Cerebellar cortex (tissue), 1 donor: ENCODE measurements at places on chromosomes 4 and X.

DNA sequence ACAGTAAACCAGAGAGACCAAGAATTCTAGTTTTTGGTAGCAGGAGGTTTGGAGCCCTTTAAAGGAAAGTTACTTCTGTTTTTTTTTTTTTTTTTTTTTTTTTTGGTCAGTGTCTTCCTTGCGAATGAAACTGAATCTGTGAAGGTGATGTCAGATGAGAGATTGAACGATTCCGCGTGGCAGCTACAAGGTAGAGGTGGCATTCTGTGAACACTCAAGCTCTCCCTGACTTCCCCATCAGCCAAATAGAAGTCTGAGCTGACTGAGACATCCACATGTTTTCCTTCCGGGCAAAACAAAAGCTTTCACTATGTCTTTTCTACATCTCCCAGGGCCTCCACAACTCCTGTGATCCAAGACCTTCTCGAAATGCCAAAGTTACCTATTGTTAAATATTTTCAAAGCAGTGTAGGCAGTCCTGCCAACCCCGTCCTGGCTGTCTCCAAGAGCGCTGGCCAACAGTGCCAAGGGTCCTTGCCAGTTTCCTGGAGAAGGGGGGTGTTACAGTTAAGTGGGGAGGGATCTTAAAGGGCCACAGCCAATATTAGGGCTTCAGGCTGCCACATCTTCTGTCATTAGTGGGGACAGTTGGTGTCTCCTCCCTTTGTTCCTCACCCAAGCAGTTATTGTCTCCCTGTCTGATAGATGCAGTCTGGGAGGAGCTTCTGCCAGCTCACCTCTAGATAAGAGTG lies 102.9 kb upstream of the SLC34A2 start:
- DNase-seq = peak; percentile 76

- no peak for DNase-seq
Observed at GRCh38 chr4:57280481-57280880, 170.3 kb upstream of the IGFBP7 start.

DNA sequence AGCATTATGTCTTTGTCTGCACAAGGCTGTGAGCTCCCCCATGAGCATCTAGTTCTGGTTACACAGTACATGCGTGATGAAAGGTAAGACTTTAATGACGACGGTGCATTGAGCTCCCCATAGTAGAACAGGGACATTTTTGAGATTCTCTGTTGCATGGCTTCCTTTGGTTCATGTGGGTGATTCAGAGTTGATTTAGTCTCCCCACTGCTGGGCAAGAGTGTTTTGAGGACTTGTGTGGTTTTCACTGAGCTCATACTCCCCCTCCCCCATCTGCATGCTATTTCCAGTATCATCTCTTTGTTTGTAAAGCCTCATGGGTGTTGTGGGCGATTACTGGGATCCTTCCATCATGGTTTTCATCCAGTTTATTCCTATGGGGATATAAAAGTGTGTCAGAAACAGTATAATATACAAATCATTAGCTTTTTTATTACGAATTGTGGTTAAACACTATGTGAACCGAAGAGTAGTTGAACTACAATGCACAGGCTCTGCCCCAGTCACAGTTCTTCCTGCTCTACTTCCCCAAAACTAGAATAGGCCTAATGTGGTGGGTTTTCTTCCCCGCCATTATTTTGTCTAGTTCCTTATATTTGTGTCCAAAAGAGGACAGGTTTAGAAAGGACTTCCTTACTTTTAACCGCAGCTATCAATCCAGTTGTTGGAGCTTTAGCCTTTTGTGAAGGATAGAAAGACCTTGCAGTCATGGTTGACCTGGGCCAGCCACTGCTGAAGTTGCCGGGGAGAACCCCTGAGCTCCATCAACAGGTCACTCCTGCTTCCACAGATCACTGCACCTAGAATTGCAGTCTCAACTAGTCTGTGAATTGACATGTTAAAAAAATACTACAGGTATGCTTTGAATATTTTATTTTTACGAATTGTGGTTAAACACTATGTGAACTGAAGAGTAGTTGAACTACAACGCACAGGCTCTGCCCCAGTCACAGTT lies 30.4 kb downstream of the KIT start:
- DNase-seq = no peak

- DNase-seq = no peak
Observed at GRCh38 chr4:70564033-70564432, 28.0 kb upstream of the AMBN start.

DNA sequence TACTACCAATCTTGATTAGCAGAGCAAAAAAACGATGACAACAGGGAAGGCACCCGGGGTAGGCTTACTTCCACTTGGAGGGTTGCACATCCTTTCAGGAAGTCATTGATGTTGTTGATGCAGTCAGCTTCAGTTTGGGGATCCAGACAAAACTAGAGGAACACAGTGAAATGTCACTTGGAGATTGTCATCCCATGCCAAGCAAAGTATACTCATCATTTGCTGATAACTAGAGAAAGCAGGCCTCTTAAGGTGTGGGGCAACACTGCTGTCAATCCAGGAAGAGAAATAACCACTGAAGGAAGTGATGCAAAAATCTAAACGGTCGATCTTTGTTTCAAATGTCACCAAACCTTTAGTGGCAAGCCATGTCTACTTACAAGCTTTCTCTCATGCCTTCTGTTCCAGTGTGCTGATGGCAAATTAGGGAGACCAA lies 1.4 kb downstream of the ARHGEF6 start:
- DNase-seq = no peak

DNA sequence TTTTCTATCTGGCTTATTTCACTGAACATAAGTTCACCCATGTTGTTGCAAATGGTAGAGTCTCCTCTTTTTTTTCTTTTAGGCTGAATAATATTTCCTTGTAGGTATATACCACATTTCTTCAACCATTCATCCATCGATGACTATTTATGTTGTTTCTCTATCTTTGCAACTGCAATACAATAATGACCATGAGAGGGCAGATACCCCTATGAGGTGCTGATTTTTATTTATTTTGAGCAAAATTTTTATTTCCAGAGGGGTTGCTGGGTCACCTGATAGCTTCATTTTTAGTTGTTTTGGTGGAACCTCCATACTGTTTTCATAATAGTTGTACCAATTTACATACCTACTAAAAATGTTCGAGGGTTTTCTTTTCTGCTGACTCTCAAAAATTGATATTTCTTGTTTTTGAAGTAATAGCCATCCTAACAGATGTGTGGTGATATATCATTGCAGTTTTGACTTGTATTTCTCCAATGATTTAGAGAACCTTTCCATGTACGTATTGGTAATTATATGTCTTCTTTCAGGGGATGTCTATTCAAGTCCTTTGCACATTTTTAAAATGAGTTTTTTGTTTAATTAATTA lies 1697.0 kb downstream of the PCDH7 start:
- no peak for DNase-seq

DNA sequence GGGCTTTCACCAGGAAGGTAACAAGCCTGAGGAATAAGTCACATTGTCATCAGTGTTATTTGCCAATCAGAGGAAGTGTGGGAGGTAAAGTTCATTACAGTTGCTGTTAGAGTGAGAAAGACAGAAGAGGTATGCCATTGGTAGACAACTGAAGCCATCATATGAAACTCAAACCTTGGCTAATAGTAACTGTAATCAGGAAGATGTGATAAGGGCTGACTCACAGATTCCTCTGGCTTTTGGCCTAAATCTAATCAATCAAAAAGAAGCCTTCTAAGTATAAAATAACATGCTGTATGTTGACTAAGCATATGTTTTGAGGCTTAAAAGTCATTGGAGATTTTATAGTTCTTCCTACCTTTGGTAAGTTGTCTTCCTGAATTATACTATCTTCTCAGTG lies 242.8 kb downstream of the PCDH7 start:
- DNase-seq = no peak

DNA sequence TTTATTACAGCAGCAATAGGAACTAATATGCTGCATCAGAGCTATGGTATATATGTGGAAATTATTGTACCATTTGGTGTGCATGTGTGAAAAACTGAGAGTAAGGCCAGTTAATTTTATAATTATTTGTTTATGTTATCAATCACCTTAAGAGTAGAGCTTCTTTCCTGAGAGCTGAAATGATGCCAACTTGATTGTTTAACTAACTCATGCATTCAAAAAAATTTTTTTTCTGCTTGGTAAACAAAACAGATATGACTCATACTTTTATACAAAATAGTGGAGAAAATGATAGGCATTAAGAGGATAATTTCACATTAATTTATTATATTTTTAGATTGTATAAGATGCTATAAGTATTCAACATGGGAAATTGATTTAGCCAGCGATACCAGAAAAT lies 622.7 kb downstream of the RAPGEF2 start:
- no peak for DNase-seq

DNA sequence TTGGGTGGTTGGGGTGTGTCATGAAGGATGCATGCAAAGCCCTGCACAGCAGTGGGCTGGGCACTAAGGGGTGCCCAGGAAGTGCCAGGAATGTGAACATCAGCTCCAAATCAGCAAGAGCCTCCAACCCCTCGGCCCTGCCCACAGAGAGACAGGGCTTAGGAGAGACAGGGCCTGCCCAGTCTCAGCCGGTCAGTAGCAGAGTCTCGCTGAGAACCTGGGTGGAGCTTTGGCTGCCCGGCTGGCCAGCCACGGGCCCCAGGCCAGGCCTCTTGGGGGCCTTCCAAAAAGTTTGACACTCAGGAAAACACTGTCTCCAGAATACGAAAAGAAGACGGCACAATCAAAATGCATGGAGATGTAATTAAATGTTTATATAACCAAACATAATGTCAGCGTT lies 4.3 kb upstream of the MXD4 start:
- peak; percentile 80 for DNase-seq

DNA sequence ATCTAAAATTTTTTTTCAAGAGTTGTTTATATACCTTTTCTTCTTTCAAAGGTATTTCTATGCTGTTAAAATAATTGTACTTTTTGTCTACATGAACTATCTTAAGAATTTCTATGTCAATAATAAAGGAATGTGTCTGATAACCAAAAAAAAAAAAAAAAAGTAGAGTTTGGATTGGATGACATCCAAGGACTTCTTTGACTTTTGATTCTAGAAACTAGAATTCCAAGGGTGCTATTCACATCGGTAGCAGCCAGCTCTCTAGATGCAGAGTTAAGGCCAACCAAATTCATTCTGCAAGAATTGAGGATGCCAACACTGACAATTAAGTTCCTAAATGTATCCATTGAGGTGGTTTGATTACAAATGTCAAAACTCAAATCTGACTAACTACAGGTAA lies 42.0 kb upstream of the PRKG2 start:
- no peak for DNase-seq

GRCh38 chr4:182048871-182049270 lies 194.3 kb upstream of the TENM3 start:
- DNase-seq = no peak

- no peak for DNase-seq
Observed at GRCh38 chrX:78693536-78693935, 34.4 kb upstream of the RTL3 start.

DNA sequence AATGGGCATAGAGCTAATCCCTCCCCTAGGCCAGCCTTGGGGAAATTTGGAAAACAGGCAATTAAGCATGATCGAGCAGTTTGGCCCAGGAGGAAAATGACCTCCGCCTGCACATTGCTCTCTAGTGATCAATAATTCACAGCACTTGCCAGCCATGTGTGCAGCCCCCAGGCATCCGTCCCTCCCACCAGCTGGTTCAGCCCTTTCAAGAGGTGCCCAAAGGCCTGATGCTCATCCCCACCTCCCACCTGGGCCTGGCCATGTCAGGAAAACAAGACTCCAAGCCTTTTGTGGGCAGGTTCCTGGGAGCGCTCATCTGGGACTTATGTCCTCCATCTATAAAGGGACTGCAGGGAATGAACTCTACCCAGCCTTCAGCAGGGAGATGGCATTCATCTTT lies 17.5 kb upstream of the PPP2R2C start:
- DNase-seq = no peak
